Forelimb muscle (tissue), 1 donor: ENCODE measurements at places on chromosomes 12 and 14.

DNA sequence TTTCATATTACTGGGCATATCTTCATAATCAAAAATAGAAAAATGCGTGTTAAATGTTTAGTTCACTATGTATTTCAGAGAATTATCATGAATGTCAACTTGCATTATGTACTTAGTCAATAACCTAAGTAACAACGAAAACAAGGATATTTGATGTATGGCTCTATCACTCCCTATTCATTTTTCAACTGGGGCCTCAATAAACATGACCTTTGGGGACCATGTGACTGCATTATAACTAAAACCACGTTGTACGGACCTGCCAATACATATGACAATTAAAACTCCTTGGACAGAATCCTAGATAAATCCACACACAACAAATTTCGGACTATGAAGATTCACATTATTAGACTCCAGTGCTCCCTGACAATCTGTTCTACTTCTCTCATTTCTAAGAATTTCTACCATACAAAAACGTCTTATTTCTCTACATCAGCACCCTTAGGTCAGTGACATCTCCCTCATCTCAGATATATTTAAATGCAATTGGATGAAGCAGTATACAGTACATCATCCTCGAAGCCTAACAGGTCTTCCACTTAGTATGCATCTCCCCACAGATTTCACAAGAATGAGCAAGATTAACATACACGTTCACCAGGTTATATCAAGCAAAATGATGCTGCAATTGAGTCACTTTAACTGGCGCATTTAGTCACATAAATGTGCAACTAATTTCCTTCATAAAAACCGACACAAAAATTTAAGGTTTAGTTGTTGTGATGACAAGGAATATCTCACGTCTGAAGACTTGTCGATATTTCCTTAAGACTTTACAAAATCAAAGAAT is 1.5 kb downstream of the UBE2N start:
- no peak for DNase-seq

GRCh38 chr12:70549340-70550179 is 87.7 kb downstream of the PTPRB start:
- DNase-seq: no peak

DNA sequence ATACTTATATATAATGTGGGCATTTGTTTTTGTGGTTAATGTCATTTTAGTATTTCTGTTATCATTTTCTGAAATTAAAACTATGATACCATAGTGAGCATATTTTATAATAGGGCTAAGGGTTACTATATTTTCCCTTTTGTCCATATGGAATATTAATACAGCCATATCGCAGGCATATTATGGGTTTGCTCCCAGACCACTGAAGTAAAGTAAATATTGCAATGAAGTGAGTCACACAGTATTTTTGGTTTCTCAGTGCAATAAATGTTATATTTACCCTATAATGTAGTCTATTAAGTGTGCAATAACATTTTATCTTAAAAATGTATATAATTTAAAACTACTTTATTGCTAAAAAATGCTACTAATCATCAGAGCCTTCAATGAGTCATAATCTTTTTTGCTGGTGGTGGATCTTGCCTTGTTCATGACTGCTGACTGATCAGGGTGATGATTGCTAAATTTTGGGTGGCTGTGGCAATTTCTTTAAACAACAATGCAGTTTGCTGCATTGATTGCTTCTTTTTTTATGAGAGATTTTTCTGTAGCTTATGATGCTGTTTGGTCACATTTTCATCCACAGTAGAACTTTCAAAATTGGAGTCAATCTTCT is 1044.5 kb upstream of the NOVA1 start:
- DNase-seq: no peak

DNA sequence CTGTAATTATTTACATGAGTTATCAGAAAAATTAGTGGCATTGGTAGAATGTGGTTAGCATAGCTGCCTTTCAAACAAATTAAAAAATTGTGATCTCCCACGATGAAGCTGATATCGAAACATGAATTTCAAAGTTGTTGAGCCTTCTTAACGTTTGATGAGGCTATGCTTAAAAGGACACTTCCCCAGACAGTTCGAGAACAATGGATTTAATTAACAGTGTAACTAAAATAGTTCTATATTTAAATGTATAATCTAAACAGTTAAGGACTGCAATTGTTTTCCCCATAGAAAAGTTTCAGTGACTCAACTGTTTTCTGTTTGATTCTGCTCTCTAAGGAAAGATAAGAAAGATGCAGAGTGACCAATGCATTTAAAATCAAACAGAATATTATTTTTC is 1.6 kb downstream of the CLEC2B start:
- DNase-seq: no peak

GRCh38 chr14:69045857-69046475 is 66.9 kb upstream of the ACTN1 start:
- no peak for DNase-seq

- DNase-seq: no peak
These were observed 71.9 kb downstream of the PHETA1 start for GRCh38 chr12:111296906-111297463.

GRCh38 chr12:1907652-1908611 is 10.5 kb downstream of the CACNA2D4 start:
- no peak for DNase-seq

- DNase-seq: peak; percentile 9
These were observed 13.1 kb downstream of the KRT83 start for GRCh38 chr12:52307836-52308805.

DNA sequence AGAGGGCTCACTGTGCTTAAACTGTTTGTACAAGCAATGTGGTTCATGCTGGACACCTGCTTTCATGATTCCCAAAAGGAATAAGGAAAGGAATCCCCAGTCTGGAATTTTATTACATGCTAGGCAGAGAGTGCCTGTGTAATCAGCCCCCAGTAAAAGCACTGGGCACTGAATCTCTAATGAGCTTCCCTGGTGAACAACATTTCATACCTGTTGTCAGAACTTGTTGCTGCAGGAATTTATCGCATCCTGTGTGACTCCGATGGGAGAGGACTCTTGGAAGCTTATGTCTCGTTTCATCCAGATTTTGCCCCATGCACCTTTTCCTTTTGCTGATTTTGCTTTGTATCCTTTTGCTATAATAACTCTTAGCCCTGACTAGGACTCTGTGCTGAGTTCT is 190.2 kb upstream of the HMGA2 start:
- no peak for DNase-seq

- no peak for DNase-seq
These were observed 35.8 kb upstream of the FBXO33 start for GRCh38 chr14:39467889-39468524.

- no peak for DNase-seq
These were observed 184.4 kb upstream of the SLC38A2 start for GRCh38 chr12:46556819-46557524.

- DNase-seq: no peak
These were observed 18.4 kb downstream of the HDAC7 start for GRCh38 chr12:47801170-47801903.

DNA sequence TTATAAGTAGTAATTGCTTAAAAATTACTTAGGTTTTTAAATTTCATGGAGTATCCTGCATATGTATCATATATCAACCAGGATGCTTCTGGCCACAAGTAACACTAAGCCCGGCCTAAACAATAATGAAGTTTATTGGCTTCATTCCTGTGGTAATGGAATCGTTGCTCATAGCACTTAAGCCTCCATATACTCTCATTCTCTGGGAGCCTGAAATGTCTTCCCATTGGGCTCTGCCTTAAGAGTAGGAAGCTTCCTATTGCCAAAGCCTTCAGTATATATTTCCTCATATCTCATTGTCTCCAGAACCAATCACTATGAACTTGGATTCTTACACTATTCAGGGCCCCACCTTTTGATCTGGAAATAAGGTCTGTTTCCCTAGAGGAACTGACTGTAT is 83.8 kb upstream of the DNM1L start:
- no peak for DNase-seq

GRCh38 chr14:66076176-66076575 is 410.0 kb upstream of the CCDC196 start:
- no peak for DNase-seq

GRCh38 chr12:104049903-104050356 is at the start of gene GLT8D2:
TSS of gene GLT8D2 (minus strand) at chr12:104050187. CDS start at chr12:104019648, 30,539 bp downstream.
- DNase-seq: no peak

DNA sequence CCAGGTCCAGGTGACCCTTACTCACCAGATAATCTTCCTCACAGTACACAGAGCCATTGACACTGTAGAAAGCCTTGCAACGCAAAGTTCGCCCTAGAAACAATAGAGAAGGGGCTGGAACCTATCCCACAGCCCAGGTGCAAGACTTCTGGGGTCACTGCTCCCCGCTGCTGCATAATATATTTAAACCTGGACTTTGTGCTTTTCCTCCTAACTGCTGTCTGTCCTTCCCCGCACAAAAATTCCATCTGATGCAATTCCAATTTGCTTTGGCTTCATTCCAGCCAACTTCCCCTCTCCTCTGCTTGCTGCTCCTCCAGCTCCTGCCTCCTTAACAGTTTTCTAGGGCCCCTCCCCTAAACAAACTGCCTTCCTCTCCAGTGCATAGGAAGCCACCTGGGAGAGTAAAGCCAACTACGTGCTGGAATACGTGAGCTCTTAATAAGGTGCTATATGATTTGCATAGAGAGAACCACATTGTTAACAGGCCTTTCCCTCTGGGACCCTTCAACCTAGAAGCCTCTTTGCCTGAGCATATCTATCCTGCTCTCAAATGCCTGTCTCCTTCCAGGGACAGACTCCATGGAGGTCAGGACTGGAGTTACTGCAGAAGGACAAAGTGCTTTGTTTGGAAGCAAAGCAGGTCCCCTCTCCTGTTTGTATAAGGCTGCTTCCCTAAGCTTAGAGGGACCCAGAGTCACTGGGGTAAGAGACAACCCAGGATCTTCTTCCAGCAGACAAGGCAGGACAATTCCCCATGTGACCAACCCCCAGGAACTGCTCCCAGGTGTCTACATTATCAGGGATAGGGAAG is 5.5 kb downstream of the AJUBA start:
- DNase-seq: no peak

- DNase-seq: no peak
These were observed 7.8 kb upstream of the SERPINA9 start for GRCh38 chr14:94483729-94484275.

- no peak for DNase-seq
These were observed 129.1 kb downstream of the KCNC2 start for GRCh38 chr12:75080582-75080981.

DNA sequence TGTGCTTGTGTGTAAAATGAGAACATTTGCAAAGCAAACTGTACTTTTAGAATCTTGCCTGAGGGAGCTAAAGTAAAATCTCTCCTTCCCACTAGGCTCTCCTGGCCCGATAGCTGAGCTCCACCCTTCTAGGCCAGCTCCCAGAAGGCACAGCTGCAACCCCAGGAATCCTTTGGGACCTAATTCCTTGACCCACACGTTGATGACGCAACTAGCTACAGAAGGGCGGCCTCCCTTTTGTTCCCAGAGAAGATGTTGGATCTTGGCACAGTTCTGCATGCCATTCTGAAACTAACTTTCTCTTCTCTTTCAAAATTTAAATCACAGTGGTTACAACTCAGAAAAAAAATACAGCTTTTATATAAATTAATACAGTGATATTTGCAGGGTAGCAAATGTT is 268.1 kb downstream of the EGLN3 start:
- no peak for DNase-seq

DNA sequence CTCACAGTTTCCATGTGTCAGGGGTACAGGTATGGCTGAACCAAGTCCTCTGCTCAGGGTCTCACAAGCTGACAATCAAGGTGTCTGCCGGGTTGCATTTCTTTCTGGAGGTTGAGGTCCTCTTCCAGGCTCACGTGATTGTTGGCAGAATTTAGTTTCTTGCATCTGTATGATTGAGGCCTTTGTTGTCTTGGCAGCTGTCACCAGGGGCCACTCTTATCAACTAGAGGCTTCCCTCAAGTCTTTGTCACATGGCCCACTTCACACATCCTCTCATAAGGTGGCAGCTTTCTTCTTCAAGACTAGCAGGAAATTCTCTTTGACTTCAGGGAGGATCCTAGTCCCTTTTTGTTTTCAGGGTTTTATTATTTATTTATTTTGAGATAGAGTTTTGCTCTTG is 46.0 kb upstream of the FOS start:
- DNase-seq: no peak

DNA sequence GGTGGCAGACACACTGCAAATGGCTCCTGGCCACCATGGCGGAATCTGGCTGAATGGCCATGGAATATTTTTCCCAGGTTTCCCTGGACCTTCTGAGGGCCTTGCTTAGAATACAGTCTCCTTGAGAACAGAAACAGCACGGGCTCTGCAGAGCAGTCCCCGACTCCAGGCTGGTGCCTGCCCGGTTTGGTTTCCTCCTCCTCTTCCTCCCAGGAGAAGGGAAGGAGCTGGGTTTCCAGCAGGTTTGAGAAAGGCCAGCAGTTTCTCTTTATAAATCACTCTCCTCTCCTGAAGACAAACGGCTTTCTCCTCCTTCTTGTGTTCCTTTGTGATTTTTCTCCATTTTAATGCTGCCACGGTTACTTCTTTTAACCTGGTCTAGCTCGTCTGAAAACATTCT is 106.8 kb upstream of the RFLNA start:
- no peak for DNase-seq

DNA sequence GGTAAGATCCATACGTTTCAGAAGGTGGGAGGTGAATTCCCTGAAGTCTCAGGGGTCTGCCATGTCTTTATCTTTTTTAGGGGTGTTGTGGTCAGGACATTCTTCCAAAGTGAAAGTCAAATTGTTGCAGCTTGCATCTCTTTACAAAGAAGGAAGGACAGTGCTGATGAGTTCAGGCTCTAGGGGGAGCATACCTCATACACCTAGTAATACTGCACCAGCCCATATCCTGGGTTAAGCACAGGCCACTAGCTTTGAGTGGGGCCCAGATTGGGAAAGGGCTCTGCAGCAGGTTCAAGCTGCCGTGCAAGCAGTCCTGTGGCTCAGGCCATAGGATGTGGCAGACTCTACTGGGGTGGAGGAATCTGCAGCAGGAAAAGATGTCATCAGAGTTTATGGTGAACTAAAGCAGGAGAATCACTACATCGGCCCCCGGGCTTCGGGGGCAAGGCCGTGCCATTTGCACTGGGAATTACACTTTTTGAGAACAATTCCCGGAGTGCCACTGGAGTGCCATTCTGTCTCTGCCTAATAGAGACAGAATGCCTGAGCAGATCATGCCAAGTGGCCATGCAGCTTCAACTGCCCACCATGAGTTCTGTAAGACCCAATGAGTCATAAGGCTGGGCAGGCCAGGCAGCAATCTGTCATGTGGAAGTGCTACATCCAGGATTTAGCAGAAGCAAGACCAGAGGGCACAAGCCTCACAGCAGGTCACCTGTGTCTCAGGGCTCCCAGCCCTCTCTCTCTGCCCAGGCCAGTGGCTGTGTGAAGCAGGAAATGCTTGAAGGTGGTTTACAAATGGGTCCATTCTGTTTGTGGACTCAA is 32.3 kb downstream of the DIO3 start:
- DNase-seq: no peak

GRCh38 chr12:80708259-80708974 is 983 bp downstream of the MYF6 start:
- DNase-seq: no peak

- DNase-seq: no peak
These were observed 10.2 kb downstream of the PPP1R13B start for GRCh38 chr14:103836976-103837725.

- DNase-seq: no peak
These were observed 3.4 kb downstream of the ARG2 start for GRCh38 chr14:67623114-67623513.
